Left kidney (tissue), 8 donors: ENCODE measurements at places on chromosomes 16 and 17.

DNA sequence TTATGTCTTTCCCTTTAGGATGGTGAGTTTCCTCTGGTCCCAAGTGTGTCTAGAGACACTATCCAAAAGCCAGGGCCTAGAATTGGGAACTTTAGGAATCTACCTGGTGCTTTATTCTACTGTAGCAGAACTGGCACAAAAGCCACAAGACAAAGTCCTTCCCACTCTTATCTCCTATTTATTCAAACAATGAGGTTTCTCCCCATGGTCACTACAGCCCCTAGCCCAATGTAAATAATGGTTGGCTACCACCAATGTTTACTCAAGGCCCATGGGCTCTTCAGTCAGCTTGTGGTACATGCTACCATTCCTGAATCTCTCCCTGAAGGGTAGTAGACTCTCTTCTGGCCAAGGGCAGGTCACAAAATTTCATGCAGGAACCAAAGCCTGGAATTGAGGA is 789.4 kb upstream of the KIF2B start:
- no peak for DNase-seq

DNA sequence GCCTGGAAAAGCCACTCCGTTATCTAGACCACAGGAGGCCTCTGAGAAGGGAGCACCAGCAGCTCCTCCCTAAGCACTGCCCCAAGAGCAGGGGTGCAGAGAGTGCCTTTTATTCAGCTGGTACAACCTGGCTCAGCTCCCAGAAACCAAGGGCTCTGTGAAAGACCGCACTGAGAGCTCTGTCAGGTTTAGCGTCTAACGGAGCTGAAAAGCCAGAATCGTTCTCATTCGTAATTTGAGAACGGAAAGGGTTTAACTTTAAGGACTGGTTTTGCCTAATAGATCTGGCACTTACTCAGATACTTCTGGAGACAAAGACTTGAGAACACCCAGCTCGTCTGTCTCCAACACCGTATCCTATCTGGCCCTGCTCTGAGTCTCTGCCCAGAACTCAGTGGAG is 13.5 kb downstream of the MPG start:
- DNase-seq, result no peak

DNA sequence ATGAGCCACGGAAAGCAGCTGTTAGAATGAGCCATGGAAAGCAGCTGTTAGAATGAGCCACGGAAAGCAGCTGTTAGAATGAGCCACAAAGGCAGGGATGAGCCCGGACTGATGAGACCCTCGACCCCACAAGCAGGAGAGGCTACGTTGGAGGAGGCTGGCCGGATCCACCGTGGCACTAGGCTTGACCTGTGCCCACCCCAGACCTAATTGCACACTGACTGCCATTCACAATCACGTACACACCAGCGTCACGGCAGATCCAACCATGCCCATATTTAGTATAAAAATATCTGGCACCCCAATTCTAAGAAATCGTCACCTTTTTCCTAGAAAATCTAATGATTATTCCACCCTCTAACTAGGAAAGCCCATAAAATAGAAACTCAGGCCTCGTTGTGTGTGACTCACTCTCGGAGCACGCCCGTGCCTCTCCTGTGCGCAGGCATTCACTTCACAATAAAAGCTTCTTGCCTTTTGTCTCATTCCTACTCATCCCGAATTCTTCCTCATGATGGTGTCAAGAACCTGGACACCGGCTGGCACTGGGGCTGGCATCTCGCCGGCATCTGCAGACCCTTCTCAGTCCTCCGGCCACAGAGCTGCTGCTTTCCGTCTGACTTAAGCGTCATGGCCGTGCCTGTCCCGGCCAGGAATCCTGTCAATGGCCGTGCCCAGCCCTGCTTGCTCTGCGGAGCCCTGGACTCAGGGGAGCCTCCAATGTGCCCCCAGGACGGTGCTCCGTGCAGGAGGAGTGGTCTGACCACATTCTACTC is 5.5 kb upstream of the SECTM1 start:
- DNase-seq, result no peak

- no peak for DNase-seq
These were observed 51.1 kb upstream of the MEAK7 start for GRCh38 chr16:84555418-84556196.

GRCh38 chr16:27152801-27153200 is 50.5 kb upstream of the KDM8 start:
- no peak for DNase-seq

DNA sequence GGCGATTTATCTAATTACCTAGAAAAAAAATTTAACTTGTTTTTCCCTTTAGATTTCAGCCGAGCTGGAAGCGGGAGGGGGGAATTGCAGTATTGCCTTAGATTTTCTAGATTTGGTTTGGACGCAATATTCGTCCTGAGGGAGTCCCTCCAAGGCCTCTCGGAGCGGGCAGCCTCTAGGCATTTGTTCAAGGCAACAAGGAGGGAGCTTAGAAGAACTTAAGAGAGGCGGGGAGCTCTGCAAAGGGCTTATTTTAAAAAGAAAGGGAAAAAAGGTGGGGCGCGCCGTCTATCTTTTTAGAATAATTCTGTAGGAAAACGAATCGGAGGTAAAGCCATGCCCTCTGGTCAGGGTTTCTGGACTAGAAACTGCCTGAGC is 407 bp upstream of the TMEM94 start:
- no peak for DNase-seq

- DNase-seq, result no peak
These were observed 209.2 kb downstream of the FOXL1 start for GRCh38 chr16:86787538-86787937.

GRCh38 chr17:82205720-82206508 is 6.7 kb downstream of the CCDC57 start:
- DNase-seq, result no peak

DNA sequence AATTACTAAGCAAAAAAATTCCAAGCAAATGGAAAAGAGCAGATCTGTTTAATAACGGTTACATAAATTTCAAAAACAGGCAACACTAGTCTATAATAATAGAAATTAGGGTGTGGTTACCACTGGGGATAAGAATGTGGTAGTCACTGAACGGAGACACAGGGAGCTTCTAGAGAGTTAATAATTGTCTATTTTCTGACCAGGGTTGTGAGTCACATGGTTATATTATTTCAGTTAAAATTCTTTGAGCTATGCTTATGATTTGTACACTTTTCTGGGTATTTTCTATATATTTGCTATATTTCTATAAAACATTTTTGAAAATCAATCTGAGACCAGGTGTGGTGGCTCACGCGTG is 433.9 kb upstream of the MAF start:
- DNase-seq, result no peak

DNA sequence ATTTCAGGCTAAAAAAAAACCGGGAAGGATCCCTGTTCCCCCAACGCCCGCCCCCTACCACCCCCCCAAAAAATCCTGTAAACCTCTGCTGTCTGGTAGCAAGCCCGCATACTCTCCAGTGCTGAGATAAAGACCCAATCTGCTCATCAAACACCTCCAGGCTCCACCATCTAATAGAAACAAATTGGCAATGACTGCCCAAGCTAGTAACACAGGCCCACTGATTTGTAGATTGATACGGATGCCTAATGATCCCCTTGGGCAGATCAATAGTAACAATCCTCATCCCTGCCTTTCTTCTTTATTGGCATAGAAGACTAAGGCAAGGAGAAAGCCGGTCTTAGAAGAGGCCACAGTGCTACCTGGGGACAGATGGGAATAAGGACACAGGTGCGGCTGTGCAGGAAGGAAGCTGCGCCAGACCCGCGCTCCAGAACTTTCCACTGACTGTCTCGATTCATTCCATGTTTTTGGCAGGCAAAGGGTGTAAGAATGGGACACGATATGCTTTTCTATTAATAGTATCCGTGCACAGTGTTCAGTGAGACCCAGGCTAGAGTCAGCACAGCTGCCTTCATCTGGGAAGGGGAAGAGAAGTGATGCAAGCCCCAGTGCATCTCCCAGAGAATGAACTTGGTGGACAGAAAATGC is 407.6 kb upstream of the PSMD7 start:
- no peak for DNase-seq

DNA sequence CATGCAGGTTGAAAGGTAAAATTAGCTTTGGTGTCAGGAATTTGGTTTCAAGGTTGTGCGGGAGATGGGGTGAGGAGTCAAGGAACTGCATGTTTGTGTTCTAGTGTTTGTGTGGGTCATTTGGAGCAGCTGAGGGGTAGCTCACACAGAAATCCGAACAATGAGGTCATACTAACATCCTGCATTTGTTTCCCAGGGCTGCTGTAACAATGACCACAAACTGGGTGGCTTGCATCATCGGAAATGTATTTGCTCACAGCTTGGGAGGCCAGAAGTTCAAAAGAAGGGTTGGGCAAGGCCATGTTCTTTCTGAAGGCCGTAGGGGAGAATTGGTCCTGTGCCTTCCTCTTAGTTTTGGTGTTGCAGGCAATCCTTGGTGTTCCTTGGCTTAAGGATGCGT is 287.4 kb downstream of the HAPSTR1 start:
- DNase-seq, result no peak

DNA sequence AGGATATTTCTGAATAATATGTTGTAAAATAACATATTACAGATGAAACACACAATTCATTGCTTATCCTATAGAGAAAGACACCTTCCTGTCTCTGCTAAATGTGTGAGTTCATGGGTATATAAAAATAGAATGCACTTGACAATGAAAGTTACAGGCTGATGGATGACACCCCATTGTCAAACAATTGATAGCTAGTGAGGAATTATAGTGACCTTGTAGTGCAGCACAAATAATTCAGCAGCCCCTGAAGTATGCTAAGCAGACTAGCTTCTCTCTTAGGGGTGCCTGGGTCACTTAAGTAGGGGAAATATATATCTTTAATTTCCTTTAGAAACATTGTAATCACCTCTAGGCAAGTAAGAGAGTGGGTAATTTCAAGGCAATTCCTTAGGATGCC is 826.2 kb downstream of the CDH8 start:
- no peak for DNase-seq
